ENCODE measurements at places on chromosomes 6 and 20.

DNA sequence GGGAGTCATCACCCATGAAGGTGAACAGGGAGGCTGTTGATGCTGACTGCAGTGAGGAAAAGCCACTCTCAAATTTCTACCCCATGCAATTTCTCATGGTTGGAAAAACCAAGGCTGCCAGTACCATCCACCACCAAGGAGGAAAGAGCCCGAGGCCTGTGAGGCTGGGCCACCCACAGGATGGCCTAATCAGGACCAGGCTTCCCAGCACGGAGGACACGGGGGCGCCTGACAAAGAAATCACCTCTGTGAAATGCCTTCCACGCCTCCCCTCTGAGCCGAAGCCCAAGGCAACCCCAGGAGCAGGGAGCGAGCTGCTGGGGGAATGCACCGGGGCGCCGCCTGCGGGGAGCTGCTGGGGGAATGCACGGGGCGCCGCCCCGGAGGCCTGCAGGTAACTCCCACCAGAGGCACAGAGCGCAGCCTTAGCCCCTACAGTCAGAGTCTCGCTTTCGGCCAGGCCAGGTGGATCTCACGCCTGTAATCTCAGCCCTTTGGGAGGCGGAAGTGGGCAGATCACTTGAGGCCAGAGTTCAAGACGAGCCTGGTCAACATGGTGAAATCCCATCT, 26.9 kb downstream of the FOXF2 start:
- no peak for DNase-seq

DNA sequence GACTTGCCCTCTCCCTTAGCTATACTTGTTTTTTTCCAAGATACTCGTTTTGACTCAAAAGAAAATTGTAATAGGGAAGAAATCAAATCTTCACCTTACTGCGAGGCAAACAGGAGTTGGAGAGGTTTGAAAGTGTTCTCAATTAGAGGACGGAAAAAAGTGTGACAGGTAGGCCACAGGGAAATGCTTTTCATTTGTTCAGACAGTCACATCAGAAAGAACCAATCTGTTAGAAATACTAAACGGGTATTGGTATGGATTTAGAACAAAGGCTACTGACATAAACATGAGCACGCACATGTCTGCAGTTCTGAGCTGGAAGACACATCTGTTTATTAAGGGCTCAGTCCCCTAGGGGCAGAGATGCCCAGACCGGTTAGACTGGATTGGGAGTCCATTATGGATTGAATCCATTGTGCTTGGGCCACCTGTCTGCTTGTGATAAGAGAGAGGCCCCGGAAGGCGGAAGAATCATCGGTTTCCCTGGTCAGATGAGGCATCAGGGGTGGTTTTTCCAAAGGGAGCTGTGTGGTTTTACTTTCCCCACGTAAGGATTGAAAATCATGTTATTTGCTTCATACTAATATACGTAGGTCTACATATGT, 220.9 kb upstream of the MYLIP start:
- no peak for DNase-seq

GRCh38 chr6:157123234-157123633, 200.1 kb downstream of the TMEM242 start:
- DNase-seq = no peak

DNA sequence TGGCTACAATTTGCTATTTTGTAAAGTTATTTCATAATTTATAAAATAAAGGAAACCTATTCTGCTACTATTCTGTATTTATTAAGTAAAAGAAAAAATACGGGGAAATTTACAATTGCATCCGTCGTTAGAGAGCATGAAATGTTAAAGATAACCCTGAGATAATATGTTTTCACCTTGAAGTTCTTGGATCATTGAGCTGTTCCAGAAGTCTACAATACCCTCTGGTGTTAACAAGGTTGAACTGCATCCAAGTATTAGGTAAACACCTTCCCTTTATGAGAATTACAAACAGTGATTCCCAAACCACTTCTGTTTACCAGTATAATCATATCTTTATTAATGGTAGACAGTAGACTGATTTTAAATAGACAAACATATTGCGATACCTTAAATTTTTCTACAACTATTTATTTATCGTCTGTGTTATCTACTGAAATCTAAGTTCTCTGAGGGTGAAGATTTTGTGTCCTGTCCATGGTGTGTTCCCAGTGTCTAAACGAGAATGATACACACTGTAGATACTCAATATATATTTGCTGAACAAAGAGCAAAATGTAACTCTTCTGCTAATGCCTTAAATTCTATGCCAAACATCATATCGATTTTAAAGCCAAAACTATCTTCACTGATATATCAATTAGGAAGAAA, 28.2 kb downstream of the TBC1D32 start:
- peak; percentile 21 for DNase-seq

GRCh38 chr6:12147557-12148316, 135.6 kb downstream of the HIVEP1 start:
- DNase-seq = no peak

GRCh38 chr20:6837730-6838129, 70.2 kb downstream of the BMP2 start:
- no peak for DNase-seq

GRCh38 chr20:23233341-23233740, 117.2 kb upstream of the NXT1 start:
- no peak for DNase-seq
